ENCODE measurements at places on chromosomes 5 and 9.

- no peak for ATAC-seq
Observed at GRCh38 chr9:1871626-1872419, 143.3 kb upstream of the SMARCA2 start.

DNA sequence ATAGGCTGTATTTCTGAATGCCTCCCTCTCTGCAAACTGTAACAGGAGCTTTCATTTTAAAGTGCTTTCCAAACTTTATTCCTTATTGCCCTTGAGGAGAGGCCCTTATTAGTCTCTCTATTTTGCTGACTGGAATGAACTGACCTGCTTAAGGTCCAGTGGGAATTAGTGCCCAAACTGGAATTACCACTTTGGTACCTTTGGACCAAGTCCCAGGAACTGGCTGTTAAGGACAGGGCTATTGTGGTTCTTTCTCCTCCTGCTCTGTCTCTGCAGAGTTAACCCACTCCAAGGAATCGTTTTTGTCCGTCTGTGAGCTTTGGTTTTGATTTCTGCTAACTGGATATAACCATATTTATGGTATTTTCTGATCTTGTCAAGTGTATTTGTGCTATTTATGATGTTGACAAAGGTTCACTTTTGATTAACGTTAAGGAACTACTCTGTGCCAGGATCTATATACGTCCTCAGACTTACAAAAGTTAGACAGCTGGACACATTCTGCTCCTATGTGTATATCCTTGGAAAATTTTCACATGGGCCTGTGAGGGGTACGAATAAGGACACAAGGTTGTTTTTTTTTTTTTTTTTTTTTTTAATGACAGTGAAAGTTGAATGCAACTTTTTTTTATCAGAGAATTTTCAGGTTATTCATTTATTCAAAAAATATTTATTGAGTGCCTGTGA lies 189.1 kb upstream of the ANKRD55 start:
- ATAC-seq = no peak

DNA sequence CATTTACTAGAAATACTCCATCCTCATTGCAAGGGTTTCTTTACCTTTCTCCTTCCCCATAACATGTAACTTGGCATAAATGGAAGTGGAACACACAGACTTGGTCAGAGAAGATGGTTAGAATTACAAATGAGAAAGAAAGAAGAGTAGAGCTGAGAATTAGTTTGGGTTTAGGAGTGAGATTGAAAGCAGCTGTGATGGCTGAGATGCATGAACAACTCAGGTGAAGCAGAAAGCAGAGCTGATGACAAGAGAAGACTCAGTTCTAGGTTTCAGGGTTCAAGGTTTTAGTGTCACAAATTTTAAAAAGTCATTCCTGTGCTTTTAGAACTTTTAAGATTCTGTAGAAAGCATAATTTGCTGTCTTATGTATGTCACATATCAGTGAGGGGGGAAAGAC lies 54.0 kb downstream of the TMEM161B start:
- ATAC-seq = no peak

GRCh38 chr5:65026816-65027548 lies 258.3 kb downstream of the CWC27 start:
- peak; percentile 78 for ATAC-seq

- ATAC-seq = no peak
Observed at GRCh38 chr9:117030254-117030768, 343.2 kb downstream of the TRIM32 start.

- no peak for ATAC-seq
Observed at GRCh38 chr9:68551191-68551590, 10.5 kb upstream of the TMEM252 start.

GRCh38 chr9:116760636-116761035 lies 73.5 kb downstream of the TRIM32 start:
- ATAC-seq = no peak

DNA sequence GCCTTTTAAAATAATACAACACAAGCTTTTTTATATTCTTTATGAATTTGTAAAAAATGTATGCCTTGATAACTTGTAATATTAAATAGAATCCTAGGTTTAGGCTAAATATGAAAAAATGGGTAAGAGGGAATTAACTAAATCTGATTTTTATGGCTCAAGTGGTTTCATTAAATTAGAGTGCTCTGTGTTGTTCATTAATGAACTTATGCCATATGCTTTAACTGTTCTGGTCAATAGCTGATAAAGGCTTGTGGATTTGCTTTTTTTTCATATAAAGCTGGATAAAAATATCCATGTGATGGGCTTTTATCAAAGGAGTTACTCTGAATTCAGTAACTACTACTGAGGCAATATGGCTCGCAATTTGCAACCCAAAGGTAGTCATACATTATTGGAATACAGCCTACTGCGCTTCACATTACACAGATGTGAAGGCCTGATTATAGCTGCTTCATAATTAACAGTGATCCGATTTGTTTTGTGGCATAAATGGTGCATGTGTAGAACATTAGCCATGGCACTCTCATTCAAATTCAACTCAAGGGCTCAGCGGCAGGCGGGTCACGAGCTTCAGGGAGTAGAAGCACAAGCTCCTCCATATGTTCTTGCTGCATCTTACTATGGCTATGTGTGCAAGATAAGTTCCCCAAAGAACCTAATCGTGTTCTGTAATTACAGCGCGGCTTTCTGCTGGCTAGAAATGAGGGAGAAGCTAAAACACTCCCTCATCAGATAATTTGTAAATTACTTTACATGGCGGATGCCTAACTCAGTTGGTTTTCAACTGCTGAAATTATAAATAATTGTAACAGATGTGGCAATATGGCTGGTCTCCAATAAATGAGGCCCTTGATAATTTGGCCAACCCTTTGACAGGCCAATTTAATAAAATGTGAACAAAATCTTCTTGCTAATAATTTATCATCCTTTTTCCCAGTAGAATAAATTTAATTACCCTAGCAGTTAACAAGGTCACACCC lies 188.3 kb downstream of the CNTLN start:
- ATAC-seq = no peak

DNA sequence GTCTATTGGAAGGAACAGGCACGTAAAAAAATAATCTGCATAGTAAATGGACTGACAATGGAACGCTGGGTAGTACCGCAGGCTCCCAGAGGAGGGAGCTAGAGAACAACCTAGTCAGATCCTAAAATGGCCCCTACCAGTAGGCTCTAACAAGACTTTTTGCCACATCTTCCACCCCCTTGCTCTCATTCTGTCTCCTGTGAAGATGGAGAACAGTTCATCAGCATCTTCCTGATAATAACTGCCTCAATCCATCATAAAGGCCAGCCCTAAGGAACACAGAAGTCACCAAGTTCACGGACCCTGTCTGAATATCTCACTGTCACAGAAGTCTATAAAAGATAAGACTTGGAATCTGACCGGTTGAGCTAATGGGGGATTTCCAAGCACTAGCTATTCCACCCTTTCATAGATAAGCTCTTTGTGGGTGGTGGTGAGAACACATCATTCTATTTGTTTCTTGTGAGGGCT lies 133.4 kb downstream of the SLC1A3 start:
- ATAC-seq = peak; percentile 52

DNA sequence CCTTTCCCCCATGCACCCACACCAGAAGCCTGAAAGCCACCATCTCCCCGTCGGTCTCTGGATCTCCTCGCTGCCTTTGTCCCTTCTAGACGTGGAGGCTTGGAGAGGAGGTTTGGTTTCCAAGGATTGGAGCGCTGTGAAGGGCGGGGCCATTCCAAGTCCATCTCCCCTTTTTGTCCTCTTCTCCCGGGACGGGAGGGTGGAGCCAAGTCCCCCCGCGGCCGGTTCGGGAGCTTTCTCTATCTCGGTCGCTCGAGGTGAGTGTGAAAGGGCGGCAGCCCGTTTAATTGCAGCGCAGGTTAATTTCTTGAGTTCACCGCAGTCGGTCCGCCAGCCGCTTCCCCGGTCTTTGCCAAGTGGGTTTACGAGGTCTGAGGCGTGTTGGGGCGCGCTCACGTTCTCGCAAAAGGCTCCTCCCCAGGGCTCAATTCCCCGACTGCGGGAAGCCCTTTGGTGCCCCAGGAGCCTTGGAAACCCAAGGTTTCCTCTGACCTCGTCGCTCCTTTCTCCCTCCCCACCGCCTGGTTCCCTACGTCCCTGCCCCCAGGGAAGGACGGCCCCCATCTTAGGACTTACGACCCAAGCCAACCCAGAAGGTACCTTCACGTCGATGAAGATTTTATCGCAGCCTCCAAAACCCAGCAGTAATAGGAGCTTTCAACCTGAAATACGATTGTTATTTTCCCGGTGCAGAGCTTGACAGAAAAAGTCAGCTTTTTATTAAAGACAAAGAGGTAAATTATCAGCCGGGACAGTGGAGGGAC lies 2.8 kb upstream of the ZNF462 start:
- no peak for ATAC-seq

DNA sequence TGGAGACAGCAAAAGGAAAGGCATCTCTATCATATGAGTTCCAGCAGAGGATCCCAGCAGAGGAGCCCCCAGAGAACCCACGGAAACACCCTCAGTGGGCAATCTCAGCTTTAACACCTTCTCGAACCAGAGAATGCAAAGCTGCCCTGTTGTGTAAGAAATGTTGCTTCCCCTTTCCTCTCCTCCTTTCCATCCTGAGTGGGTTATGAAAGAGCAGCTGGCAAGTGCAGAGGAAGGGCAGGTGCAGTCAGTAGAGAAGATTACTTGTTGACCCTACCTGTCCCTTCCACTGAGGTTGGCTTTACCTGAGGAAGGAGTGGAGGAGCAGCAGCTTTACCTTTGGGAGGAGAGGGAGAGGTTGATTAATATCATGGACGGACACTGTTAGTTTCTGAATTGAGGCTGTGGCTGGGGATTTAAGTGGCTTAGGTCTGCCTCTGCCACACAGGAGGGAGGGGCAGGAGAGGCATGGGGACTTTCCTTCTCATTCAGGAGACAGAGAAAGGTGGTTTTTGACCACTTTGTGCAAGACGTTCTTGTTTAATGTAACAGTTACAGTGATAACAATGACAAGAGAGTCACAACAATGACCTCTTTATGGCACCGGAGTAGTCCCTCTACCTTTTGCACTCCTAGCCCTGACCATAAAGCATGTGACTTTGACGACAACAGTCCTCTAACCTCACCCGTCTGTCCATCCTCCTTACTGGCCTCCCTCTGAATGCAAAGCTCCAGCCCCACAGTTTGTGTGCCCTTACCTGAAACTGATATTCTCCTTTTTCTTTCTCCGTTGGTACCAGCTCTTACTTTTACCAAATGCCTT lies 254.8 kb downstream of the NSG2 start:
- no peak for ATAC-seq

GRCh38 chr5:128553747-128554146 lies 15.7 kb upstream of the FBN2 start:
- no peak for ATAC-seq

- ATAC-seq = no peak
Observed at GRCh38 chr9:113215132-113215531, 5.9 kb downstream of the FKBP15 start.

GRCh38 chr5:106397700-106398099 lies 1273.0 kb downstream of the EFNA5 start:
- no peak for ATAC-seq

DNA sequence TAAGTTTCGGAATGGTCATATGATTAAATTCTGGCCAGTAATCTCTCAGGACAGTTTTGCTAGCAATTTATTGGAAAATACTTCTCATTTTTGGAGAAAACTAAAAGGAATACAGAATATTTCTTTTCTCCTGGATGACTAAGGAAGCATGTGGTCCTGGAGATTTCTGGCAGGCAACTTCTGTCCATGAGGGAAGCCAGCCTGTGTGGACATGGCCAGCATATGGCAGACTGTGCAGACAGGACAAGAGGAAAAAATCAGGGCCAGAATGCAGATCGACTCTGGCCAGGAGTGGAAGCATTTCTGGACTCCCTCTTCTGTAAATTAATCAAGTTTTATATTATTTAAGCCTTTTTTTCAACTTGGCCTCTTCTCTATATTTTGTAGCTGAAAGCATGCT lies 100.4 kb upstream of the CDH18 start:
- ATAC-seq = no peak

DNA sequence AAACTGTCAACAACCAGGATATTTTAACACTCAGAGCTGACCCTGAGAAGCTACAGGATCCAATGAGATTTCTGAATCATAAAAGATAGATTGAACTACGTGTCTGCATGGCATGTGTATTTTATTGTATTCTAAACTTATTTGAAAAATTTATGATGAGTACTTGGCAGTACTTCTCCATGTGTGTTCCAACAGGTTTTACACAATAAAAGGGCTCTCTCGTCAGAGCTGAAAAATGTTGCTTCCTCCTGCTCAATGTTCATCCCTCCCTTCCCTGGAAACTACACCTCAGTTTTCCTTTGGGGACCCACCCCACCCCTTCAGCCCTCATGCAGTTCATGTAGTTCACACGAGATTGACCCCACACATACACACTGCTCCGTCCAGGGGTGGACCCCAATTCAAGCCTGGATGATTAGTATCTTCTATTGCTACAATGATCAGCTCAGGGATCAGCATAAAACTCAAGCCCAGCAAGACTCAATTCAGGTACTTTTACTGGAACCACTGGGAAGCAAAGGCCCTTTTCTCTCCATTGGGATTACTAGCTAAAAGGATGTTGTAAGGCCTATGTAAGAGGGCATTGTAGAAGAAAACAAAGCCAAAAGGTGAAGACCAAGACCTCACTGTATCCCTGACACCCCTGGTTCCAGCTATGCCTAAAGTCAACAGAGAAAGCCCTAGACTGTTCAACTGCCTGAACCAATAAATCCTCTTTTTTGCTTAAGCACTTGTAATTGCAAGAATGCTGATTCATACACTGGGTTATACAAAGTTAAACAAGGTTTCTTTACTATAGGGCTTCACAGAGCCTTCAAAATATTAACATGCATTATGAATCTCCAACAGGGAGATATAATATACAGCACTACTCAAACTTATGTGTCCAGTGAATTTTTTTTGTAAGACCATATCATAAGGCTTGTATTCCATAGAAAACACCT lies 112.6 kb downstream of the SAXO1 start:
- no peak for ATAC-seq

DNA sequence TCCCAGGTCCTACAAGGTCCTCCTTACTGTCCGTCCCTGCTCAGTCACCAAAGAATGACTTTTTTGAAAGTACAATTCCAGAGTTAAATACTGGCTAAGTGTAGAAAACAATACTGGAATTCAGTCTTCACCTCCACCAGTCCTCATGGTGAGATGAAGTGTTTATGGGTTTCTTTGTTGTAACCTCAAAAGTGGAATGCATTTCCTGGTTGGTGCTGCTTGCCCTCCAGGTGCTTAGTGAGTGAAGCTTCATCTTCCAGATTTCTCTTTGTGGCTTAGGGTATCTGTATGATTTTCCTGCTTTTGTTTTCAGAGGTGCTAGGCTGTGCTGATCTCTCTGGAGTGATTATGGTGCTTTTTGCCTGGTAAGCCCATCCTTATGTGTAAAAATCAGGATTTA lies 49.4 kb upstream of the DHFR start:
- no peak for ATAC-seq

Measured in activated T-helper 17 cell treated with anti-CD3 and anti-CD28 coated beads, Interleukin-2, amount 50 U/mL, for 72 hours (primary cell).